DND-41 (cell line): ENCODE measurements at places on chromosomes 13 and 19.
A peak's percentile ranks its signal among the peaks of the same experiment; 100 is the strongest.

DNA sequence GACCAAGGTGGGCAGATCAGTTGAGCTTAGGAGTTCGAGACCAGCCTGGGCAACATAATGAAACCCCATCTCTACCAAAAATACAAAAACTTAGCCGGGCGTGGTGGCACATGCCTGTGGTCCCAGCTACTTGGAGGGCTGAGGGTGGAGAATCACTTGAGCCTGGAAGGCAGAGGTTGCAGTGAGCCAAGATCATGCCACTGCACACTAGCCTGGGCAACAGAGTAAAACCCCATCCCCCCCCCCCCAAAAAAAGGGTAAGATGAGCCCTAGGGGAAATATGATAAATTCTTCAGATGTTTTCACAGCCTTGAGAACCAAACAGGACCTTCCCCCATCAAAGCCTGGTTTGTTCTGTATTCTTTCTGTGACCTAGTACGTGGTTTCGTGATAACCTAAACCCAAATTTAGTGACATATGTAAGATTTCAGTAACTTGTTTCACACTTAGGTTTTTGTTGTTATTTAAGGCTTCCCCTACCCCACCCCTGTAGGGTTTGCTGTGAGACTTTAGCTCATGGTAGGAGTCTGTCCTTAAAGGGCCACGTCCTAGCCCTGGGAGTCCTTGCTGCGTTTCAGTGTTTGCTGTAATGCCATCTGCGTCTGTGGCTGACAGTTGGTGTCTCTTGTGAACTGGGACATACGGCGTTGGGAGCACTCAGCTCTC, 49.6 kb downstream of the MYO9B start:
- H3K4me3 ChIP-seq = peak overlapping the region; percentile 31; the same call in 1 of the 2 replicates
- H3K27me3 ChIP-seq = no peaks in the 10 kb centered on the region
- DNase-seq = peak; percentile 11
- peaks cover 36% of the 10 kb centered on the region for H3K36me3 ChIP-seq
- H3K4me1 ChIP-seq = peaks cover 19% of the 10 kb centered on the region

DNA sequence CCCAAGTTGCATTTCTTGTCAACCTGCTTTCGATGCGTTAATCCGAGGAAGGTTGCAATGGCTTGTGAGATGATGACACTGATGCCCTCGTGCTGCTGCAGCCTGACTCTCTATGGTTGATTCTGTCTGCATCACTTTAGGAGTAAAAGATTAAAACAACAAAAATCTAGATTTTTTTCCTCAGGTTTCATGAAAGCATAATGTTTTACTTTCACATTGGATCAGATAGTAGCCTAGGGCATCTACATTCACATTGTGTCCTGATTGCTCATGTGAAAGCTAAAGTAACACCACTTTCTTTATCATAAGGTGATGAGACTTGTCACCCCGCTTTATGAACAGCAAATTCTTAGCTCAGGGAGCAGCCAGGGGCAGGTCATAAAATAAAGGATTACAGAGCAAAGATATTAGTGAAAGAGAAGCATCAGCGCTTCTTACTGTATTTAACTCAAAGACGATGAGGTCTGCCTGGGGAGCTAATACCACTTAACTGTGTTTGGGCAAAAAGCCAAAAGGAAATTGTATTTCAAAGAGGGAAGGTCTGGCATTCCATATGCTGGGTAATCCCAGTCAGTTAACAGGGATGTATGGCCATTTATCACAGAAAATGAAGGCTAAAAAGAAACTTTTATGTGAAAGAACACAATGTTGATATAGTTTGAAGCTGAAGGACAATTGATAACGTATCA, 270.5 kb downstream of the GPC6 start:
- no peak overlapping the region for H3K27ac ChIP-seq
- H3K36me3 ChIP-seq = no peaks in the 10 kb centered on the region
- H3K4me3 ChIP-seq = no peak overlapping the region
- DNase-seq = no peak
- H3K27me3 ChIP-seq = no peaks in the 10 kb centered on the region

DNA sequence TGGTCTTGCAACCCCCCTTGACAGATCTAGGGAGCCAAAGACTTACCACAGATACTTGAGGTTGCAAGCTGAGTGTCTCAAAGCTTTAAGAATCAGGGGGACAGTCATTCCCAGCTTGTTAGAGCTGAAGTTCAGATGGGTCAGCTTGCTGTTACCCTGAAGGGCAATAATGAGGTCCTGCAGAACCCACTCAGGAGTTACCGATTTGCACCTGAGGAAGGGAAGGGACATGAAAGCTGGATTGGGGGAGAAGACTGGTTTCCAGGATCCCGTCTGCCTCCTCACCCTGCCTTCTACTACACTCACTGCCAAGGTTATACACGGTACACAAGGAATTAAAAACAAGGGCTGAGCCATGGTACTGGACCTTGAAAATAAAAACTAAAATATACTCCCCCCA, 24.4 kb downstream of the NLRP13 start:
- no peaks in the 10 kb centered on the region for H3K36me3 ChIP-seq
- H3K4me3 ChIP-seq = no peak overlapping the region
- peaks cover 2% of the 10 kb centered on the region for H3K27me3 ChIP-seq

GRCh38 chr13:75934889-75935288, 298.8 kb downstream of the LMO7 start:
- H3K36me3 ChIP-seq = no peaks in the 10 kb centered on the region
- H3K27ac ChIP-seq = no peak overlapping the region
- H3K27me3 ChIP-seq = no peaks in the 10 kb centered on the region
- H3K4me1 ChIP-seq = no peaks in the 10 kb centered on the region
- DNase-seq = no peak
- no peak overlapping the region for H3K4me3 ChIP-seq

DNA sequence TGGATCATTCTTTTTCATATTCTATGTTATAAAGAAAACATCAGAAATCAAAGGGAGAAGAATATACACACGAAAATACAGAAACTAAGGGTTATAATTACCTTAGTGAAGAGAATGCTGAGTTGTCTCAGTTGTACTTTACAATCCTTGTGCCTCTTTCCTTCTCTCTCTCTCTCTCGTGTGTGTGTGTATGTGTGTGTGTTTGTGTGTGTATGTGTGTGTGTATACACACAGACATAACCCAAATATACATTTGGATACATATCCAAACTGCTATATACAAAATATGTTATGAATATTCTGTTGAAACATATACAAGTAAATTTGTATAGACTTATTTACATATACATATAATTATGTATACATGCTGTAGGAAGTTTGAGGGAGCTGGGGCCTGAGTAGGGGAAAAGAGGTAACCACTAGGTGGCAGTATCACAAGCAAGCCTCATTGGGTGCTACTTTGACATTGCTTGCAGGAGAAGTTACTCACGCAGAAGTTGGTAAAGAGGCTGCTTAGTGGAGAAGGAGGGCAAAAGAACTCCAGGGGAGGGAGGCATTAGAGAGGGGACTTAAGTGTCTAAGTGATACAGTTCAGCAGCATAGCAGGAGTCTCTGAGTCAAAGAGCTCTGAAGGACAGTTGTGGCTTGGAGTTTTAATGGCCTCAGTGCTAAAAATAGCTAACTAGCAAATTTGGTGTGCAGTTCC, 465.1 kb upstream of the PCDH20 start:
- H3K27me3 ChIP-seq = no peaks in the 10 kb centered on the region
- H3K27ac ChIP-seq = no peak overlapping the region
- H3K4me3 ChIP-seq = no peak overlapping the region
- H3K4me1 ChIP-seq = no peaks in the 10 kb centered on the region
- DNase-seq = peak; percentile 8

DNA sequence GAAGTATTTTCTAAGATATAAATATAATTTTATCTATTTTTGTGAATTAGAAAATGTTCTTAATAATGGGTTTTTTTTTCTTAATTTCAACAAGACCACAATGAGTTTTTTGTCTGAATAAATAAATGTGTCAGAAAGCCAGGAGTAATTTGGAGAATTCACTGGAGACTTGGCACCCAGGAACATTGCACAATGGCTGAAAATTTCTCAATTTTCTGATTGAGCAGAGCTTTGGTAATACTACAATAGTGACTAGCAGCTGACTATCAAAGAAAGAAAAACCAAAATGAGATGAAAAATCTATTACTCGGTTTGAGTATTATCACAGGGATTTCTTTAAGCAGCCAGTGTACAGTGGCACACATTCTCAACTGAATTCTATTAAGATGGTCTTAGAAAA, 394.4 kb upstream of the PCDH20 start:
- no peak overlapping the region for H3K4me3 ChIP-seq
- H3K36me3 ChIP-seq = no peaks in the 10 kb centered on the region
- no peak overlapping the region for H3K27ac ChIP-seq
- H3K4me1 ChIP-seq = no peaks in the 10 kb centered on the region

DNA sequence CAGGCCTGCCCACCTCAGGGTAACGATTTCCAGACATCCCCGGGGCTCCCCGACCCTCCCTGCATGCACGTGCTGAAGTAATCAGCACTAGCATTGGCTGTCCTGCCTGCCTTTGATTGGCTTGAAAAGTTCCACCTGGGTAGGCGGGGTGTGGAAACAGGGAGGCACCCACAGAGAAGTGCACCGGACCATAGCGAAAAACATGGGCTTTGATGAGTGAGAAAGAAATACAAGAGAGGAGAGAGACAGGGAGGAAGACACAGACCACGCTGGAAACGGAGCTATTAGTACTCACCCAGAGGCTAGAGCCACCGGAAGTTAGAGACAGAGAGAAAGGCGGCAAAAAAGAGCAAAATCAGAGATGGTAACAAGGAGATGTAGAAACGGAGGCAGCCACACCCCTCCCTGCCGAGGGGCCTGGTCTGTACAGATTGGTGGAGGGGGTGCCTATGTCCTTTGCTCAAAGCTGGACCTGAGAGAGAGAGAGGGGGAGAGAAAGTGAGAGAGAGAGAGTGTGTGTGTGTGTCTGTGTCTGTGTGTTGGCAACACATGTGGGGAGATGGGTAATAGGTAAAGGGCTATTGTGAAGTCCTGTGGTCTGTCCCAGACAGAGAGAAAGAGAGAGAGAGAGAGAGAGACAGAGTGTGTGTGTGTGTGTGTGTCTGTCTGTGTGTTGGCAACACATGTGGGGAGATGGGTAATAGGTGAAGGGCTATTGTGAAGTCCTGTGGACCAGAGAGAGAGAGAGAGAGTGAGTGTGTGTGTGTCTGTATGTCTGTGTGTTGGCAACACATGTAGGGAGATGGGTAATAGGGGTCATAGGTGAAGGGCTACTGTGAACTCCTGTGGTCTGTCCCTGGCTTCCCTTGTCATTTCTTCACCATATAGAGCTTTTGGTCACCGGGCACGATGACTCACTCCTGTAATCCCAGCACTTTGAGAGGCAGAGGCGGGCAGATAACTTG, 2.9 kb downstream of the CGB3 start:
- no peak overlapping the region for H3K4me3 ChIP-seq
- no peak for DNase-seq
- no peak overlapping the region for H3K27ac ChIP-seq

DNA sequence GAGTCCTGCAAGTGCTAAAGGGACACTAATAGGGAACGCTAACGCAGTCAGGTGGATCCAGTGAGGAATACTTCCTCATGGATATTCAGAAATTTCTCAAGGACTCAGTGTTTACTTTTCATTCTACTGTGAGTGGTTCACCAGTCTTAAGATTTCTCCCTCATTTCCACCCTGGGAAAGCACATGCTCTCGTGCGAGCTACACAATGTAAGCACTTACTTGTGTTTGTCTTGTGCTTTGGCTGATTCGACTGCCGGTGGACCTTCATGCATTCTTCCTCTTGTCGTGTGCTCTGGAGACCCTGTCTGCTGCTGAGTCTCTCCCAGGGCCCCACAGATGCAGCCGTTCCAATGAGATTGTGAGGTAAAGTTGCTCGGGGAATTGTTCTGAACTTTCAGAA, 180.1 kb downstream of the NUFIP1 start:
- no peaks in the 10 kb centered on the region for H3K4me1 ChIP-seq
- H3K4me3 ChIP-seq = no peak overlapping the region
- H3K27ac ChIP-seq = no peak overlapping the region
- H3K27me3 ChIP-seq = peaks cover 13% of the 10 kb centered on the region
- no peaks in the 10 kb centered on the region for H3K36me3 ChIP-seq
